Stimulated activated CD4-positive, alpha-beta T cell treated with anti-CD3 and anti-CD28 coated beads, Interleukin-12 subunit alpha, Interleukin-12 subunit beta, amount 100 ng/mL, for 24 hours (primary cell): ENCODE measurements at places on chromosomes 11 and 22.

DNA sequence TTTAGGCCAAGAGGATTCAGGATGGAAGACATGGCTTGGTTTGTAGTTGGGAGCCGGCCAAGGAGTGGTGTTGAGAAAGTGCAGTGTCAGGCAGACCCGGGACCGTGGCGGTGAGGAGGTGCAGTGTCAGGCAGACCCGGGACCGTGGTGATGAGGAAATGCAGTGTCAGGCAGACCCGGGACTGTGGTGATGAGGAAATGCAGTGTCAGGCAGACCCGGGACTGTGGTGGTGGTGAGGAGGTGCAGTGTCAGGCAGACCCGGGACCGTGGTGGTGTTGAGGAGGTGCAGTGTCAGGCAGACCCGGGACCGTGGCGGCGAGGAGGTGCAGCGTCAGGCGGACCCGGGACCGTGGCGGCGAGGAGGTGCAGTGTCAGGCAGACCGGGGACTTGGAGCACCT lies 59.7 kb downstream of the LRP5 start:
- no peak for DNase-seq

- DNase-seq: no peak
Measured at GRCh38 chr11:75993126-75993525, 178.1 kb downstream of the UVRAG start.

DNA sequence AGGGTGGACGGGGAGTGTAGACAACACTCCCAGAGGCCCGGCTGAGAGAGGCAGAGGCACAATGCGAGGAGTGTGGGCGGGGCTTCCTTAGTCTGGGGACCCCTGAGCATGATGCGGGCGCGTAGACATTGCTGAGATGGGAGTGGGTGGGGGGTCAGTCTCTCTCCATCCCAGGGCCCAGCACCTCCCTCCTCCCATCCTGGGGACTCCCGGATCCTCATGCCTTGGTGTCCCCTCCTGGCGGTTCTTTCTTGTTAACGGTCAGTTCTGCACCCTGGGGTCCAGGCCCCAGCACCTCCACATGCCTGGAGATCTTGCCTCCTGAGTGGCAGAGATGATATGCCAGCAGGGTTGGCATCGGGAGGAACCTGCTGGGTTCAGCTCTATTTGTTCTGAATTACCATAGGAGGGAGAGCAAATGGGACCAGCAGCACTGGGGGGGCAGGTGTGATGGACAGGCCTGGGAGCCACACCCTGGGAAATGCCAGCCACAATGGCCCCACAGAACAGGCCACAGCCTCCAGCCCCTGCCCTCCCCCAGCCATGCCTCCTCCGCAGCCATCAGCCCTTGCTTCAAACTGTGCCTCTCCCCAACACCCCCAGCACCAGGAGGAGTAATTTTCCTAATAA lies 55.7 kb downstream of the RTL6 start:
- DNase-seq: no peak

DNA sequence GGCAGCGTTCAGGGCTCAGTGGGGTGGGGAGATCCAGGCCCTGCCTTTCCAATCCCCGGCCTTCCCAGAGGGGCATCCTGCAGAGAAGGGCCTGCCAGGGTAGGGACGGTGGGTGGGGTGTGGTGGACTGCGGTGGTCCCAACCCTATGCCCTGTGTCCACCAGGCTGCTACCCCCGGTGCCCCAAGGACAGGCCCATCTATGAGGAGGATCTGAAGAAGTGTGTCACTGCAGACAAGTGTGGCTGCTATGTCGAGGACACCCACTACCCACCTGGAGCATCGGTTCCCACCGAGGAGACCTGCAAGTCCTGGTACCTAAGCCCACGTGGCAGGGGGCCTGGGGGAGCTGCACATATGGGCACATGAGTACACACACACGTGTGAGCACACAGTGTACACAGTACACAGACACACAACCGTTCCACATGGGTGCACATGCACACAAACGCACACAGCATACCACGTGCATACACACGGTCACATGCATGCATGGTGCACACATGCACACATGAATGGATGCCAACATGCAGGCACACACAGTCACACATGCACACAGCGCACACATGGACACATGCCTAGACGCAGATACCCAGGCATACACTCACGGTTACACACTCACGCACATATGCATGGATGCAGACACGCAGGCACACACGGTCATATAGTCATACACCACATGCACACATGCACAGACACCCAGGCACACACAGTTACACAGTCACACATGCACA lies 16.1 kb downstream of the MUC2 start:
- DNase-seq: no peak

DNA sequence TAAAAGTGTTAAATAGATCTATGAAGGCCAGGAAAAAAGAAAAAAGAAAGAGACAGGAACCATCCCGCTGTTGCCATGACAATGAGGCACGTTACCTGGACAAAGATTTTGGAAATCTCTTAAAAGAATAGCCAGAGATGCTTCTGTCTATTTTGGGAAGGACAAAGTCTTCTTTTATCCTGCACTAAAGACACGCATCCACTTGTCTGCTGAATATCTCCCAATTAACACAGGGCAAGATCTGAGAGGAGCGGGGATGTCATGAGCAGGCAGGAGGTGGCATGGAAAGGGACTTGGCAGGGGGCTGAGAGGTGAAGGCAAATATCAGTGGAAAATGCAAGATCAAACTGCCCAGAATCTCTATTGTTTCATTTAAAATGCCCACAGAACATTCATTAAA lies 153.8 kb upstream of the BLID start:
- no peak for DNase-seq

- DNase-seq: no peak
Measured at GRCh38 chr11:111792955-111793500, 26.8 kb upstream of the PPP2R1B start.
